Activated naive CD4-positive, alpha-beta T cell treated with anti-CD3 and anti-CD28 coated beads, Interleukin-2, amount 50 U/mL, for 16 hours (primary cell): ENCODE measurements at places on chromosomes 13 and 19.

DNA sequence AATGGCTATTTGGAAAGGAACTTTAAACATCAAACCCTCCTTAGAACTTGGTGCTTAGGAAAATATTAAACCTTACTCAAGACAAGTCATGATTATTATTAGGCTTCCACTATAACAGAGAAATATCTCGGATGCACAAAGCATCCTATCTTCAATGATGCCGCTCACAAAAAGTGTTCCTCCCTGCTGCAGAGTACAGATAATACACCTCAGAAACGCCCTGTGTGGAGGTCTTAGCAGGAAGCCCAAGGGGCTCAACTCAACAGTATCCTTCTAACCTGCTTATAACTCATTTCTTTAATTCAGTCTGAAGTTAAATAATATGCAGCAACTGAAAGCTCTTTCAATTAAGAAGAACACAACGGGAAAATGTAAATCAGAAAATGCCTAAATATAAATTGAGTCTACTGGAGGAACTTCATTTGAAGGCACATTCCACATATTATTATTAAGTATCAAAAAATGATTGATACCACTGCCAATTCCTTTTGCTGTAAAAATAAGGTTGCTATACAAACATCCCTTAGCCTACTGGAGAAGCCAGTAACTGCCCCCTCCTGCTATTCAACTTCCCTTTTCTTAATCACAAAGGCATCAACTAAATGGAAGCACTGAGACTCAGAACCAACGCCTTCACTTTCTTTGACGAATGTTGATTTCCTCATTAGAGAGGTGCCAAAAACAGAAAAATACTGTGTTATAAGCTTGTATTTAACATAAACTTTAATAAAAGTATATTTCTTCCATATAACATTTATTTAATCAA is 12.0 kb downstream of the ELF1 start:
- no peak for DNase-seq

DNA sequence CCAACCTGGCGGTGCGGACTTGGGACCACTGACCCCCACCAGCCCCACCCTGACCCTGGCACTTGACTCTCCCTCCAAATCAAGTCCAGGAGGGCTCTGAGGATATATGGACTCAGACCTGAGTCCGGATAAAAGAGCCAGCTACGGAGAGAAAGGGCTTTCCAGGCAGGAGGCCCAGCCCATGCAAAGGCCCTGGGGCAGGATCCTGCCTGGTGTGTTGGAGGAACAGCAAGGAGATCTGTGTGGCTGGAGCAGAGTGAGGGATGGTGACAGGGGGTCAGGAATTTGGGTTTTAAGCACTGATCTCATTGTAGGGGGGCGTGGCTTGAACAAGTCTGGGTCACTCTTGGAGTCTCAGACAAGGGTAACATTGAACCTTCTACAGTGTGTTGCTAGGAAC is 474 bp upstream of the ZNRF4 start:
- DNase-seq = no peak

DNA sequence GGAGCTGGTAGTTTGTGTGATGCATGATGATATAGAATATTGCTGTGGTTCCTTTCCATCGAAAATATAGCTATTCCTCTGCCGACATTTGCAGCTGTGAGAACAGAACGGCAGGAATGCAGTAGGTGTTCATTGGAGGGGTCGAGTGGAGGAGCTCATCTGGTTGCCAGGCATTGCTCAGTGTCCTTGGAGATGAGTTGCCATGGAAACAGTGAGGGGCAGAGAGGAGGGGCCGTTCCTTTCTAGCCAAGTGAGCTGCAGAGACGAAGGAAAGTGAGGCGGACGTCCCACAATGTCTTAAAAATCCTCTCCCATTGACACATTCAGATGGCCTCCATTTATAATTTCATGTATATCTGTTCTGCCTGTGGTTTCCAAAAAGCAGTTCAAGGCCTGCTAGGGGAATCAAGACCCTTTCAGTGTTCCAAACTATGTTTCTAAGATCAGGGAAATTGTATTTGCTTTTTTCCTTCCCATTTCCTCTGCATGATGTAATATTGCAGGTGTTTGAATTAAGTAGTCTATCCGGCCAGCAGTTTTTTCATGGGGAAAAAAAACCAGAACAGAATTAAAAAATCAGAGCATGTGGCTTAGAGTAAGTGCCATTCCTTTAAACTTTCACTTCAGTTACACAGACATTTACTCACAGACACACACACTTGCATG is 41.2 kb upstream of the ZNF835 start:
- DNase-seq = no peak

- DNase-seq = no peak
Measured at GRCh38 chr19:30344446-30345425, 27.4 kb upstream of the ZNF536 start.

DNA sequence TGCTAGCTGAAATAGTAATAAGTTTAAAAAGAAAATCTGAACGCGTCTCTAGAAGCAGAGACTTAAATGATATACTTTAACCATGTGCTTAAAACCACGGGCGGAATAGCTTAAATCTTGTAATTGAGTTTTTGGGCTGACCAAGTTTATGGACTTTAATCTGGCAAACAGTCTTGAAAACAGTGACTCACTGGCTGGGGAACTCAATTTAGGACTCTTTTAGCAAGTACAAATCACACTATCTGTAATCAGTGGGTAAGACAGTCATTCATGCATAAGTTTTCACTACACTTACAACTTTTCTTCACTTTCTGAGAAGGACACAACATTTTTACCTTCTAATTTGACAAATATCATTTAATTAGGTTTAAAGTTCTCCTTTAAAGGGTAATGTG is 26.8 kb downstream of the ZNF627 start:
- DNase-seq = no peak
